ENCODE measurements at places on chromosomes 3 and 15.

DNA sequence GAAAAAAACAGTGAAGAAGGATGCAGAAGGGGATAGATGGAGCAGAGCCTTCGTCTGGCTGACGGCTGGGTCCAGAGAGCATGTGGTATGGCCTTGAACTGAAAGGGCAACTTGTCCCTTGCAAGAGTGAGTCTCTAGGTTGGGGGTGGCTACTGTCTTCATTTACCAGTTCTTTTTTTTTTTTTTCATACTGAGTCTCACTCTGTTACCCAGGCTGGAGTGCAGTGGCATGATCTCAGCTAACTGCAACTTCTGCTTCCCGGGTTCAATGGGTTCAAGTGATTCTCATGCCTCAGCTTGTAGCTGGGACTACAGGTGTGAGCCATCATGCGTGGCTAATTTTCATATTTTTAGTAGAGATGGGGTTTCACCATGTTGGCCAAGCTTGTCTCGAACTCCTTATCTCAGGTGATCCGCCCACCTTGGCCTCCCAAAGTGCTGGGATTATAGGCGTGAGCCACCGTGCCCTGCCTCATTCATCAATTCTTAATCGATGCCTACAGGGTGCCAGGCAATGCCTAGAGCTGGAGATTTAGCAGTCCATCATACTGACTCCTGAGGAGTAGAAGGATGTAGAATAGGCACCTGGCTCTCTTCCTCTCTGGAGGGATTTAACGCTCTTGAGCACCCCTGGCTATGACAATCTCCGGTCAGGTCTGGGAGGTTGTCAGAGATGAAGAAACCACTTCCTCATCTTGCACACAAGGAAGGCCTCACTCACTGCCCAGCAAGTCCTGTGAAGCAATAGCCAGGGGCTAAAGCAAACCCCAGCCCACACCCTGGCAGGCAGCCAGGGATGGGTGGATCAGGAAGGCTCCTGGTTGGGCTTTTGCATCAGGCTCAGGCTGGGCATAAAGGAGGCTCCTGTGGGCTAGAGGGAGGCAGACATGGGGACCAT is at the start of gene CAMP:
Gene CAMP, plus strand, starts transcription at position 880 of the 898 bp plus-strand sequence. Its CDS starts 17 bp downstream, at position 897.
- no peak for DNase-seq

DNA sequence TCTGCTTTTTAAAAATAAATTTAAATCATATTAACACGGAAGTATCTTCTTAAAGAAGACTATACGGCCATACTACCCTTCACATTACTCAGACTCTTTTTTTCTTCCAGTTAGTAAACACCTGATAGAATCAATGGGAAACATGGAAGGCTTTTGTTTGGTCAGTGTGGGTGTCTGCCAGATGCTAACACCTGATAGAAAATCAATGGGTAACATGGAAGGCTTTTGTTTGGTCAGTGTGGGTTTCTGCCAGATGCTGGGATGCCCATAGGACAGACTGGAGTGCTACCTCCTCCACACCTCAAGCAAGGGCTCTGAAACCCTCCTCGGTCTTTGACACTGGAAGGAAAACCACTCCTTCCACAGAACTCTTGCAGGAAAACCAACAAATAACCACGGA is 29.2 kb downstream of the HACL1 start:
- no peak for DNase-seq

DNA sequence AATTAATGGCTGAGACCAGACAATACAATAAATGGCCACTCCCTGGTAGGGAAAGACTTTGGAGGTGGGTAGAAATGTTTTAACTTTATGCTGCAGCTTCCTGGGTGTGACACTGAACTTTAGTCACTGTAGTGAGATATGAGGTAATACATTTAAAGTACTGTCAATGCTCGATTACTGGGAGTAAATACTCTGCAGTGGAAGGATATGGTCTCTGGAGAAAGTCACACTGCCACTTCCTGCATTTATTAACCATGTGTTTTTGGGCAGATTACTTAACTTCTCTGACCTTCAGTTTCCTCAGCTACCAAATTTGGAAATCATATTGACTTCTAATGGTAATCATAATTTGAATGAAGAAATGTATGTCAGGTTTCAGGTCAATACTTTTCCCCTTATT is 317.1 kb upstream of the TGFBR2 start:
- DNase-seq, result no peak

DNA sequence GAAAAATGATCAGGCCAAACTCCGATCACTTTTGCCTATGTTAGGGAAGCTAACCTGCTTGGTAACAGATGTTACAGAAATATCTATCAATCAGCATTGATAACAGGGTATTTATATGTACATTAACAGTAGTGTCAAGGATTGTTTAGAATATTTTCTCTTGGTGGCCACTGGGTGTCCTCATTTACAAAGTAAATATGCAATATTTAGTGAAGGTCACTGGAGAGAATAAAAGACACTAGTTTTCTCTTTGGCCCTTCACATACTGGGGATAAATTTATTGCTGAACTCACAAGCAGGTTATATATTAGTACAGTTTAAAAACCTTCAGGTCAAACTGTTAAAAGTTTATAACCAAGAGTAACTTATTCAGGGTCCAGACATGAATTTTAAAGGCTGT is 69.0 kb downstream of the TIGIT start:
- DNase-seq, result no peak

DNA sequence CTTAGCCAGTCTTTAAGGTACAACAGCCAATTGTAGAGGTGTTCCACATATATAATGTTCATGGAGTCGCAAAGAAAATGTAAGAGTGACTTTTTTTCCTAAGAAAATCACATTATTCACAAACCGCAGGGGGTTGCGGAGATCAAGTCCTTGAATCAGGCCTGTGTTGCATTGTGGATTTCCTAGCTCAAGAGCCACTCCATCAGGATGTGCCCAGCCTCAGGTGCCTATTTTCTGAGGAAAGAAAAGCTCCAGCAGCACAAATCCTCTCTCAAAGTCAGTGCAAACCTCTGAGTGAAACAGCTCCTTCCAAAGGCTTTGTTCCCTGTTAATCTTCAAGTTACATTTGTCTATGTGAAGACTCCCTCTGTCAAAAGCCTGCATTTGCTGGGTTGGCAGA is 349.4 kb downstream of the CLSTN2 start:
- no peak for DNase-seq

DNA sequence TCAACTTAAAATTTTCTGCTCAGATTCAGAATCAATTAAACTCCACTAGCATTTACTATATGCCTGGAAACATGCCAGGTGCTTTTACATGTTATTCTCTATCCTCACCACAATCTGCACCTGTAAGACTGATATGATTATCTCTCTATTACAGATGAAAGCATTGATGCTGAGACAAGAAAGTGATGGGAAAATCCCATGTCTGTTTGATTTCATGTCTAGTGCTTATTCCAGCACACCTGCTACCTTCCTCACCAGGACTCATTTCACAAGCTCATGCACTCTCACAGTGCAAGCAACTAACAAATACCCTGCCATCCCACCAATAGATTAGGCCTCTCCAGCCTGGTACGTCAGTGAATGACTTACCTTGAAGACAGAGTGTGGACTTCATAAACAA is 25.0 kb upstream of the BCL6 start:
- DNase-seq, result no peak

DNA sequence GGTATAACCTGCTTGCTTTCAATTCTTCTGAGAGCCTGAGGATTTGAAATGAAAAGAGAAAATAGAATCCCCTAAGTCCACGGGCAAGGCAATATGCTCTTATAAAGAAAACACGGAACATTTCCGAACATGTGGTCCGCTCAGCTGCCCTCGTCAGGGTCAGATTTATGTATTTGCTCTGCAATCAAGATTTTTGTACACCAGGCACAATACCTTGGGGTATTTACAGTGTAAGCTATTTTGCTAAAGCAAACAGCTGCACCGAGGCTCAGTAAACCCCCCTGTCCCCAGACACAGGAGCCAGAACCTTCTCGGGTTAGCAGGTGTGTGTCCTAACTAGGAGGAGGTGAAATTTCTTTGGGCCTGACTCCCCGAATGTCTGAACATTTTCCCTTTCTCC is 155.8 kb upstream of the LRIG1 start:
- no peak for DNase-seq

DNA sequence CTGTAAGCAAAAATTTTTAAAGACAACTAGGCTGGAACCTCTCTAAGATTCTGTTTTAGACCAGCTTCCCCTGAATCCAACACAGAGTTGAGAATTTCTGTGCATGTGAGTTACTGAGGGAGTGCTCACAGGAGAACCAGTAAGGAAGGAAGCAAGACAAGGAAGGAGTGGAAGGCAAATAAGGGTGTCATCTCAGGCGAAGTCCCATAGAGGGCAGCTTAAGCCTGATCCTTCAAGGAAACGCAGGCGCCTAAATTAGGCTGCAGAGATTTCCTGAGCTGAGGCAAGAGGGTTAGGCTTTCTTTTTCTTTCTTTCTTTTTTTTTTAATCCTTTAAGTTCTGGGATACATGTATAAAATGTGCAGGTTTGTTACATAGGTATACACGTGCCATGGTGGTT is 36.2 kb upstream of the COL6A6 start:
- no peak for DNase-seq

DNA sequence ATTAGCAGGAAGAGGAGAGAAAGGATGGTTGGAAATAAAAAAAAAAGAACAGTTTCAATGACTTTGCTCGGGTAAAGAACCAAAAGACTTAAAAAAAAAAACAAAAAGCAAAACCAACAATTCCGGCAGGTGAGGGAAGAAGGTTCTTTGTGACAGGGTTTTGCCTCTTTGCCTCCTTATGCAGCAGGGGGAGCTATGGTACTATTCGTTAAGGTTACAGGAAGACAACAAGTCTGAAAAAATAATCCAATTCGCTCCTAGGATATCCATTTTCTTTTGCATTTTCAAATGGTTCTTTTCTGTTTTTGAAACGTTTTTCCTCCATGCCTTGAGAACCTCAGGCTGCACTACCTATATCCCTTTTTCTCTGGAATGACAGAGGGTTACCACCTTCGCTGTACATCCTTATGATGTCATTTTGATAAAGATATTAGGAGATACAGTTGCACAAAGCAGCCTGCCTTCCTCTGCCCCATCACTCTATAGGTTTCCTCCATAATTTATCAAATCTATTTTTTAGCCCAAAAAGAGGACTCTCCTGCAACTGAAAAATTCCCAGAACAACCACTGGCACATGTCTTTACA is 55.0 kb downstream of the CFAP20DC start:
- DNase-seq, result no peak

- DNase-seq, result no peak
Observed at GRCh38 chr3:9184461-9184835, 65.0 kb downstream of the SRGAP3 start.
